ENCODE measurements at places on chromosomes 1 and 21.

DNA sequence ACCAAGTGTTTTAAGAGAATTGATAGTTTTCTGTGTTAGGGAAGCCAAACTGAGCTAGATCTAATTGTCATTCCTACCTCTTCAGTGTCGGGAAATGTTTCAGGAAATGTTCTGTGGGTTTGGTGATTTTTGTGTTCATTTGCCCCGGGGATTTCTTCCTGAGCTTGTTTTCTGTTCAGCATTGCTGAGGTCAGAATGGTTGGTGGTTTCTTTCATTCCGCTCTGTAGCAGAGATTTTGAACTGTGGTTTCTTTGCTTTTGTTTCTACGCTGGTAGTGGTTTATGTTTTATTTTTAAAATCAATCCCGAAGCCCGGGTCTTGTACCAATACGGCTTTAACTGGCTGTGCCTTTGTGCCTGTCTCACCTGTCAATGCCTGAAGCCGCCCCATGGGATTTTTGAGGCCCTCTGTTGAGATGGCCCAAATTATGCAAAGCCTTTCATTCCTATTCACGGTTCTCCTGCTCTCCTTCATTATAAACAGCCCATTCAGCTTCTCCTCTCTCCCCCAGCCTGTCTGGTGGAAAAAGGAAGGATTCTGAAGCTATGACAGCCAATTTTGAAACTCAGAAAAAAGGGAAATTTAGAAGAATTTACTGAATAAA lies 417.2 kb upstream of the KAZN start:
- no peak for DNase-seq

- DNase-seq, result no peak
Measured at GRCh38 chr1:221783936-221784335, 42.0 kb upstream of the DUSP10 start.

GRCh38 chr1:31587720-31588423 lies 11.6 kb downstream of the TINAGL1 start:
- DNase-seq, result no peak

DNA sequence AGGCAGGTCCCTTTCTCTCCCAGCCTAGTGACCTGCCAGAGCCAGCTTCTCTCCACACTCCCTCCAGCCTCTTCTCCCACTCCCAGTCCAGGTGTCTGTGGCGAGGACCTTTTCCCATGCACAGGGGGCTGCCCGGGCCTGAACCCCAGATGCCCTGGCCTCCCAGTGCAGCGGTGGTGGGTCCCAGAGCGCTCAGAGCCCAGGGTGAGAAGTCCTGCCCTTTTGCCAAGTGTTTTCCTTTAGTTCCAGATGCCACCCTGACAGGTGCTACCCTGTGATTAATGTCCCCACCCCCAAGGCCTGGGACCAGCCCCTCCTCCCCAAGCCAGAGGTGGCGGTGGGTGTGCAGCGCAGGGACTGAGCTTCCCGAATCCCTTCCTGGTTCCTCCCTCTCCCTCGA lies 90.4 kb downstream of the PAX7 start:
- DNase-seq, result no peak

DNA sequence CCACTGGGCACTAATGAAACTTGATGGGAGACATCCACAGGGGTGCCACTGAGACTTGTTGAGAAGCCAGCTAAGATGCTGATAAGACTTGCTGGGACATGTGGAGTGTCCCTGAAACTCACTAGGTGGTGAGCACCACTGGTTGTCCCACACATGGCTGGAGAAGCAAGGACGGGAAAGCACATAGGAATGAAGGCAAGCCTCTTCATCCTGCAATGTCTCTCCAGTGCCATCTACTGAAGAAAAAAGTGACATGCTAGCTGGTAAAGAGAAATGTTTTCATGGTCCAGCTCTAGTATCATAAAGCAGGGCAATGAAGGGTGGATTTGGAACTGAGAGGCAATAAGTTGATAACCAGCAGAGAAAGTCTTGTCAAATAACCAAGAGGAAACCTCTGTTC lies 283.0 kb downstream of the PAPPA2 start:
- DNase-seq, result no peak

GRCh38 chr1:183989078-183989577 lies 48.4 kb downstream of the COLGALT2 start:
- DNase-seq, result peak; percentile 55

GRCh38 chr1:38173157-38173831 lies 126.7 kb upstream of the POU3F1 start:
- no peak for DNase-seq

GRCh38 chr1:114423455-114423854 lies 87.5 kb downstream of the TRIM33 start:
- no peak for DNase-seq

GRCh38 chr1:23249787-23250454 lies 32.6 kb upstream of the HTR1D start:
- DNase-seq, result no peak

GRCh38 chr1:222021129-222021528 lies 279.2 kb upstream of the DUSP10 start:
- DNase-seq, result no peak

DNA sequence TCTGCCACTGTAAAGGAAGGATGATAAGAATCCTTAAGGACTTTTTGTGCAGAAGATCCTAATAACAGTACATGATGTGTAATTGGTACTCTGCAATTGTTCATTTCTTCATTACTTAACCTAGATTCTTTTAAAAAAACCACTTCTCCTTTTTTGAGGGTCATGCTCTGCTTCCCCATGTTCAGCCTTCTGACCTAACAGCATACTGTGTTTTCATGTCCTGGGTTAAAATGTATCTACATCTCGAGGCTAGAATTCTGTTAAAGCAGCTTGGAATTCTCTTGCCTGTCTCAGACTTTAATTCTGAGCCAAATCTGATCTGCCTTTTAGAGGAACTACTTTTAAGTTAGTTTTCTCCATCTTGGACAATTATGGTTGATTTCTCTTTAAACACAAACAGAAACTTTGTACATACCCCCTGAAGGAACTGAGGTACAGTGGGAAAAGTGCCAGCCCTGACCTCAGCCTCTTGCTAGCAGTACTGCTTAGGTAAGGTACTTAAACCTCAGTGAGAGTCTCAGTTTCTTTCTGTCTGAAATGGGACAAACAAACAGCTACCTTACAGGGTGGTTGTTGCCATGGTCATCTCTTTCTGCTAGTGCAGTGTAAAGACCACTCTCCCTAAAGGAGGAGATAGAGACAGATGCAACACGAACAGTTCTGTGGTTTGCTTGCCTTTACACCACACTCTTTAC lies 103.2 kb upstream of the DYNLT5 start:
- DNase-seq, result no peak

DNA sequence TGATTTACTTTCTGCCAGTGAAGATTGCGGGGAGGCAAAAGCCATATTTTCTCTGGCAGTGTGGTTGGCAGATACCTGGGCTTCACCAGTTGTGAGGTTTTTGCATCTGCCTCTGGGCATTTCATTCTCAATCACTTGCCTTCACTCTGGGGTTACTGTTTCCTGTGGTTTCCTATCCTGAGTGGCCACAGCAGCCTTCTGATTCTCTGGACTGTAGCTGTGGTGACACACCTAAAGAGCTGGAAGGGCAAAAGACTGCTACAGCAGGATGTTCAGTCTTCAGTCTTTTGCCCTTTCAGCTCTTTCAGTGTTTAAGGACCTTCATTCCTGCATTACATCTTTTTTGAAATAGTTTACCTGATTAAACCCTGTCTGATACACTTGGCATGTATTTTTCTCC lies 50.5 kb upstream of the GPR52 start:
- DNase-seq, result no peak

- DNase-seq, result no peak
Measured at GRCh38 chr1:5947071-5947821, 45.0 kb downstream of the NPHP4 start.

DNA sequence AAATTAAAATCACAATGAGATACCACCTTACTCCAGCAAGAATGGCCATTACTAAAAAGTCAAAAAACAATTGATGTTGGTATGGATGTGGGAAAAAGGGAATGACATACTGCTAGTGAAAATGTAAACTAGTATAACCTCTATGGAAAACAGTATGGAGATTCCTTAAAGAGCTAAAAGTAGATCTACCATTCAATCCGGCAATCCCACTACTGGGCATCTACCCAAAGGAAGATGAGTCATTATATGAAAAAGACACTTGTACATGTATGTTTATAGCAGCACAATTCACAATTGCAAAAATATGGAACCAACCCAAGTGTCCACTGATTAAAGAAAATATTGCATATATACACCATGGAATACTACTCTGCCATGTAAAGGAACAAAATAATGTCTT lies 37.2 kb downstream of the SUSD4 start:
- DNase-seq, result no peak

Data from AG04449 (cell line).